ENCODE measurements at places on chromosomes 7 and 10.
A peak's percentile ranks its signal among the peaks of the same experiment; 100 is the strongest.

- no peak for DNase-seq
Measured at GRCh38 chr10:120943542-120943941, 92.4 kb downstream of the WDR11 start.

- DNase-seq = no peak
Measured at GRCh38 chr7:64879086-64879730, 23.9 kb upstream of the ZNF273 start.

DNA sequence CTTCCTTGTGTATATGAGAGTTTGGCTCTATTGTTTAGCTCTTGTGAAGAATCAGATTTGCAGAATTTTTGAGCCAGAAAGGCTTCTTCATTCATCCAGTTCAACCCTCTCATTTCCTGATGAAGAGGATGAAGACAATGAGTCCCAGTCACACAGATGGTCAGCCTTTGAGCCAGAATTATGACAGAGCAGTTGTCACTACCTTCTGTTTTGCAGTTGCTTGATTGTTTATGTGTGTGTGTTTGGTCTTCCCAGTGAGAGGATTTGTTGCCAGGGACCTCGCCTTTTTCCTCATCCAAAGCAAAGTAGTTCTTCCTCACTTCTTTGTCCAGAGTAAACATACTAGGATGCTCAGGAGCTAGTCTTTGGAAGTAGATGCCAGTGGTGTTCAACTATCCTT, 15.6 kb downstream of the MDFIC start:
- no peak for DNase-seq

- no peak for DNase-seq
Measured at GRCh38 chr10:129541200-129541599, 74.2 kb downstream of the MGMT start.

DNA sequence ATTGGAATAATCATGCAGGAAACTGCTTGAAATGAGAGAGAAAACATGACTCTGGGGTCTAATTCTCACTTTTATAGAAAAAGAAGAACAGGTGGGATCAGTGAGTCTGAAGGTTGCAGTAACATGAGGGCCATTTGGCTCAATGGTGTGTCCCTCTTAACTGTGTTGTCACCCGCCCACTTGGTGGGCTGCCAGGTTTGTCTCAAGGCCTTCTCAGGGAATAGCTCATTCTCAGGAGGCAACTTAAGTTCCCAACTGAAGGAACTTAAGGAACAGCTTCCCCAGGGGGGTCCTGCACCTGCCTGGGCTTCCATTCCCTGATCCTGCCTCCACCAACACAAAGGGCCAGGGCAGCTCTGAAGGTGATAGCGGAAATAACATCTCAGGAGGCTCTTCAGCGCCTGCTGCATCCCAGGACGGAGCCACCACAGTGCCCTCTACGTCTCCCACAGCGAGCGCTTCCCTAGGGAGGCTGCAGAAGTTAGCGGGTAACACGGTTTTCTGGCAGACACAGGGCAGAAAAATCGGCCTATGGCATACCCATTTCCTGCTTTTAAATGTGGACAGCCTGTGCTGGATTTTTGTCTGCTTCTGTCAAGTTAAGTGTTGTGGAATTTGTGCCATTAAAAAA, 88.8 kb downstream of the ZRANB1 start:
- DNase-seq = no peak

DNA sequence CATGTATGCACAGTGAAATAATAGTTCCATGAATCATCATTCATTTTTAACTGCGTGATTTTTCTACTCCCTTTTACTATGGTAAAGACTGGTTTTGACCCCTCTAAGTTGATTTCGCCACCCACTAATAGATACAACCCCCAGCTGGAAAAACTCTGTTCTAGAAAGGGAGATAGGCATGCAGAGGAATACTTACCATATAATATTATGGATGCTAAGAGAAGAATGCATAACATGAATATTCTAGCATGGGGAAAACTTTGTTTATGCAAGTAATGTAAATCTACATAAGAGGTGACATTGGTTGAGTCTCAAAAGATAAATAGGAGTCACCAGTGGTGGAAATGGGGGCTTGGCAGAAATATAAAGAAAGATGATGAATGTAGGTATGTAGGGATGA, 97.3 kb upstream of the MBL2 start:
- DNase-seq = no peak

DNA sequence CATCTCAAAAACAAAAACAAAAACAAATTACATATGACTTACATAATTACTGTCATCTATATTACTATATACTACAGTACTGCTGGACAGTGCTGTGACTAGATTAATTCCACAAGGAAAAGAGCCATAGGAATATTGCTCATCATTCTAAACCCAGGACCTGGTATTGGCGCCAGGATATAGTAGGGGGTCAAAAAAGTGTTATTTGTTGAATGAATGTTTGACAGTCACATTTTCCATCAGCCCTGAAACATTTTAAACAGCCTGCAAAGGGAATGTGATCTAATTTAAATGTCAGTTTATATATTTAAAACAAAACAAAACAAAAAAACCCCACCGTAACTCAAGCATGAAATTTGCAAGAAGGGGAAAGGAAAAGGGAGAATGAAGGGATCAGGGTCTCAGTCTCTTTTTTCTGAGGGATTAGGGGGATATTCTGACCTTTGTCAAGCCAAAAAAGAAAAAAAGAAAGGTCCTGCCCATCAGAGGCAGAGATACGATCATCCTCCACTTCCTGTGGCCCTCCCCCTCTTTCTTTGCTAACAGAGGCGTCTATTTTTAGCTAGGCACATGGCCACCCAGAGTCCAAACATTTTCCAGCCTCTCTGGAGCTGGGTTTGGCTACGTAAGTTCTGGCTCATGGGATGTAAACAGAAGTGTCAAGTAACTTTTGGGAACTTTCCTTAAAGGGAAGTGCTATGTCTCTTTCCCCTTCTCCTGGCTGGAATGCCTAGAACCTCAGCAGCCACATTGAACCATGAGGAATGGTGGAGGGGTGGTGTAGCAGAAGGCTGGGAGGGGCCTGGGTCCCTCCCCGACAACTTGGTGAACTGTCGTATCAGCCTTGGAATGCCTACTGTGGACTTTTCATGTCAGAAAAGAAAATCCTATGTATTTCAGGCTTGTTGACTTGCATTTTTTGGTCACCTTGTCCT, 44.6 kb upstream of the DLG5 start:
- no peak for DNase-seq

- DNase-seq = no peak
Measured at GRCh38 chr7:118214833-118215182, 9.7 kb upstream of the ANKRD7 start.

DNA sequence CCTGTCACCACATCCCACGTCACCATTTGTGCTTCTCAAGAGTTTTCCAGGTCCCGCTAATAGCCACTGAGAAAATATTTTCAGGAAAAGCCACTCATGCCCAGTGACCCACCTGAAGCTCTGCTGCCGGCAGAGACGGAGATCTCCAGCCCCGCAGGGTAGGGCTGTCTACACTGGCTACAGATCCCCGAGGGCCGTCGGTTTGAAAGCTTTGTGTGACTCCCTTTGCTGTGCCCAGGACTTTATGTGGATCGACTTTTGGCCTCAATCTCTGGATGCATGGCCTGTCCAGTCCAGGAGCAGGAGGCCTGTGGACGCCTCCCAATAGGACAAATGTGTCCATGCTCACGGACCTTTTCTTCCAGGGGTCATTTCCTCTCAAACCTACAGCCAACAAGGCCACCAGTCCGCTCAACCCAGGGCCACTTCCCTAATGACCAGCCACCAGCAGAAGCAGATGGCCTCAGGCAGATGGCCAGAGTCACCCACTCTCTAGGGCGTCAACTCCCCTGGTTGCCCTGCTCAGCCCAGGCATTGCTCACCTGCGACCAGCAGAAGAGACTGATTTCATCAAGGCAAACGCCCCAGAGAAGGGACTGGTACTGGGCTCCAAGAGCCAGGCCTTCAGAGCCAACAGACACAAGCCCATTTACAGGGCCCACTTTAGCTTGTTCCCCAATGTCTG, 76.4 kb downstream of the OAT start:
- DNase-seq = no peak

- DNase-seq = no peak
Measured at GRCh38 chr7:14521183-14521582, 381.4 kb downstream of the DGKB start.

DNA sequence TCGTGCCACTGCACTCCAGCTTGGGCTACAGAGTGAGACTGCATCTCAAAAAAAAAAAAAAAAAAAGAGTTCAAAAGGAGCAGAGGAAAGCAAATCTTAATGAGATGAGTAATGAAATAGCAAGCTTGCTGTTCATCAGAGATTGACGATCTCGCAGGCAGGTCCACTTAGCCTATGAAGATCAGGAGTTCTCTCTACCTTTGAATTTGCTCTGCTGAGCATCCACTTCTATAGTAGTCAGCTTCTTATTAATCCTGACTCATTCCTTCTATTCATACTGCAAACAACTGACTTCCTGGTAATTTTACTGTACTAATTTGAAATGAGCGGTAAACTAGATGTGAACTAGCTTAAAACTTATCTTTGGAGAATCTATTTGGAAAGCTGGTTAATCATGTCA, 1014.6 kb downstream of the GATA3 start:
- no peak for DNase-seq

GRCh38 chr10:4825868-4826791, at the start of gene AKR1E2:
Gene AKR1E2, plus strand, starts transcription at chr10:4826207. Its CDS starts 118 bp downstream, at chr10:4826325.
- peak; percentile 80 for DNase-seq

GRCh38 chr7:40463446-40463845, 328.6 kb downstream of the SUGCT start:
- no peak for DNase-seq

DNA sequence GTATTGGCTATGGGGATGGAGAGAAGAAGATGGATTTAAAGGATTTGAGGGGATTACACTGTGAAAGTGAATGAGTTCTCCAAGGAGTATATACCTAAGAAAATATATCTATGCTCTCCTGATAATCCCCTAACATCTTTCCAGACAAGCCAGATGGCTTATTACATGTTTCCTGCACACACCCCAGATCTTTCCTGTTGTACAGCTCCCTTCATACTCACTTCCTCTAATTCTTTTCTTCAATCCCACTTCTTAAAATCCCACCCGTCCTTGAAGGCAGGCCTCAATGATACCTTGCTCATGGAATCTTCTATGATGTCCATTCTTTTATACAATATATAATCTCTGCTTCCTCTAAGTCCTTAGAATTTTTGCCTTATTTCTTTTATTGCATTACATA, 317.2 kb upstream of the DGKB start:
- DNase-seq = no peak

DNA sequence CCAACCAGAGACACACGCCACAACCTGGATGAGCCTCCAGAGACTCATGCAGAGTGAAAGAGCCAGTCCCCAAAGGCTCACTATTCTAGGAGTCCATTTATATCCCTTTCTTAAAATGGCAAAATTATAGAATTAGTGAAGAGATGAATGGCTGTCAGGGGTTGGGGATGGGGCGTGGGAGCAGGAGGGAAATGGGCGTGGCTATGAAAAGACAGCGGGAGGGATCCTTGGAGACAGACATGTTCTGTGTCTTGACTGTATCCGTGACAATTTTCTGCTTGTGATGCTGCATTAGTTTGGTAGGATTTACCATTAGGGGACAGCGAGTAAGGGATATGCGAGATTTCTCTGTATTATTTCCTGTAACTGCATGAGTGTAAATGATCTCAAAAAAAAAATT, 33.0 kb downstream of the FAM53B start:
- DNase-seq = no peak

- no peak for DNase-seq
Measured at GRCh38 chr7:29300649-29301048, 106.1 kb downstream of the CHN2 start.

GRCh38 chr7:27113991-27114769, 11.7 kb upstream of the HOXA2 start:
- no peak for DNase-seq

GRCh38 chr10:60358282-60358681, 31.4 kb downstream of the ANK3 start:
- no peak for DNase-seq

GRCh38 chr10:3372281-3372680, 199.7 kb upstream of the PITRM1 start:
- DNase-seq = no peak

GRCh38 chr7:21828841-21829240, 116.9 kb downstream of the CDCA7L start:
- DNase-seq = no peak

GRCh38 chr10:1196656-1197055, 140.5 kb downstream of the WDR37 start:
- no peak for DNase-seq

GRCh38 chr10:71501402-71501801, 104.7 kb downstream of the CDH23 start:
- DNase-seq = no peak

DNA sequence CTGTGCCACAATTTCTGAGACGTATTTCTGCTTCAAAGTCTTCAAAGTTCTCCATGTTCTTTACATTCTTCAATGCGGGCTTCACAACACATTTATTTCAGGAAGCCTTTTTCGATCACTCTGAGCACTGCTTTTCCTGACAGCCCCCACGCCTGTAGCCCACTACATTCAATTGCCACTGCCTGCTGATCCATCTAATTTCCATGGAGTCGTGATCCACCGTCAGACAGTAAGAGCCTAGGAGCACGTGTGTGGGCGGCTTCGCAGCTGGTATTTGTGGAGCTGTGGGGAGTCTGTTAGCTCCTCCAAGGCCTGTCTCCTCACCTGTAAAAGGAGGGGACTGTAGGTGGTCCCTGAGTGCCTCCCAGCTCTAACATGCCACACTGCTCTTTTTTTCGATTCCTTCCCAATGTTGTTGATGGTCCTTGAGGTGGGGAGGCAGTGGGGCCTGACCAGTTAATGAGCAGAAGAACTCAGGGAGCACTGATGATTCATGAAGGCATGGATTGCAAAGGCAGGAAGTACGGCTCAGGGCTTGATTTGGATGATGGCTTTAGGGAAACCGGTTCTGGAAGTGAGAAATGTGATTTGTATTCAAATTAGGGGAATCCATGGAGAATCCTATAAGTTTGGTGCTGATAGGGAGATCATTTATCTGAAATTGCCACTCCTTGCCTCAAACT, 401.1 kb upstream of the PODXL start:
- DNase-seq = no peak

- no peak for DNase-seq
Measured at GRCh38 chr10:29947701-29948060, 111.7 kb downstream of the JCAD start.

GRCh38 chr7:120924837-120925236, 25.7 kb upstream of the ING3 start:
- DNase-seq = no peak

- DNase-seq = no peak
Measured at GRCh38 chr10:117271427-117271826, 30.5 kb downstream of the SLC18A2 start.

GRCh38 chr7:140230861-140231770, 54.3 kb upstream of the KDM7A start:
- DNase-seq = peak; percentile 46

- DNase-seq = no peak
Measured at GRCh38 chr10:131907679-131908078, 6.9 kb downstream of the PPP2R2D start.

- DNase-seq = no peak
Measured at GRCh38 chr7:98731651-98732050, 114.6 kb downstream of the NPTX2 start.

- no peak for DNase-seq
Measured at GRCh38 chr7:40915071-40915470, 780.3 kb downstream of the SUGCT start.

- no peak for DNase-seq
Measured at GRCh38 chr10:30782537-30783461, 153.2 kb upstream of the LYZL2 start.

Measured in stimulated activated CD4-positive, alpha-beta T cell treated with anti-CD3 and anti-CD28 coated beads, Interleukin-12 subunit alpha, Interleukin-12 subunit beta, amount 100 ng/mL, for 4 hours (primary cell).